GM04504 (cell line): ENCODE measurements at places on chromosomes 2 and 18.

- DNase-seq, result no peak
These were observed 61.3 kb downstream of the UGP2 start for GRCh38 chr2:63903003-63903402.

GRCh38 chr18:74503137-74503536, 7.0 kb downstream of the CNDP2 start:
- no peak for DNase-seq

DNA sequence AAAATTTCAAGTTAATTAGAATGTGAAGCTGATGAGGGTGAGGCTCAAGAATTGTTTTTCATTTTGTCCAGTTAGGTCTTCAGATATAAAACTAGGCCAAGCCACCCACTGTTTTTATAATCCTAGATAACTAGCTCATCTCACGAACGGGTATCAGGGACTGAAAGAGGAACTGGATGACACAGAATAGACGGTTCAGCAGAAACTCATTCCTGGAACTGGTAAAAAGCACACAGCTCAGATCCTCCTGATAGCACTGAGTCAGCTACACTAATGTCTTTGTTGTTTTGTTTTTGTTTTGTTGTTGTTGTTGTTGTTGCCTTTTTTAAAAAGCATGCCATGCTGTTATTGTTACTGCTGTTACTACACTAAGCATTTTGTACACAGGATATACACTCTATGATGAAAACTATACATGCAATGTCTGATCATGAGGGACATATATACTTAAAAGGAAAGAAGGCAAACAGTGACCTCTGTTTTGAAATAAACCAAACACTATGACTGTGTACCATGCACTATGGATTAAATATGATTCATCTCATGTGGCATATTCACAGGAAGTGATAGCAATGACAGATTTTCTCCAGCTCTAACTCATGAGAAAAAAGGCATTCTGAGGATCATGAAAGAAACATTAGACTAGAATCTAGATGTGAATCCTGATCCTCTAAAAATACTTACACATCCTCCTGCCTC, 437.6 kb downstream of the NCKAP5 start:
- peak; percentile 4 for DNase-seq

DNA sequence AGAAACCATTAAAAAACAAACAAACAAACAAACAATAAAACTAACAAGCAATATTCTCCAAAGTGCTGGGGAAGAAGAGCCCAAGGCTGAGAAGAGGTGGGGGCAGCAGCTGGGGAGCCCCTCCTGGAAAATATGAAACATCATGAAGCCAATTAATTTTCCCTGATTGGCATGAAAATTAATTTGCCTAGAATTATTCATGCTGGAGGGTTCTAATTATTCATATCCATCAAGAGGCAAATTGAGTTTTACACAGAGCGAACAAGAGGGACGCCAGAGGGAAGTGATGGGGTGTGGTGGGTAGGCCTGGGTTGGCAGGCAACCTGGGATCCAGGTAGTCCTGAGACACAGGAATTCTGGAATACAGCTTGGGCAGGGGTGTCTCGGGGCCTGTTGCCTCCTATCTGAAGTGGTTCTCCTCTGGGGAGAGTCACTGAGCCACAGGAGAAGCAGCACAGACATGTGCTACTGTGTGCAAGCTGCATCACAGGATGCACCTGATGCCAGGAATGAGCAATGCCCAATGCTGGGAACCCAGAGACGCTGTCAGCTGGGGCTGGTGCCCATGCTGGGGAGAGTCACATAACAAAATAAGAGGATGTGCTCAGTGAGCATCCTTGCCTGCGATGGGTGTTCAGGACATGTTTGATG, 100.5 kb downstream of the TEX51 start:
- DNase-seq, result no peak

DNA sequence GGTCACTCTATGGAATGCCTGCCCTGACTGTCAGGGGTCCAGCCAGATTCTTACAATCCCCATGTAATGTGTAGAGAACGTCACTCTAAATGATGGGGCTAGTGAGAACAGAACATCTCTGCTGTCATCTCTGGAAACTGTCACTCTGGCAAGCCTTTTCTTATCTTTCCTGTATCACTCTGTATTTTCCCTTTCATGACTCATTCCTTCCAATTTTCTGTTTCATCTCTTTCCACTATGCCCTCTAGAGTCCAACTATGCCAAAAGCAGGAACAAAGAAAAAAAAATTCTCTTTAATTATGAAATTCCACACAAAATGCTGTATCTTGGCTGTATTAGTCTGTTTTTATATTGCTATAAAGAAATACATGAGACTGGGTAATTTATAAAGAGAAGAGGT, 608.8 kb downstream of the ADCYAP1 start:
- no peak for DNase-seq

DNA sequence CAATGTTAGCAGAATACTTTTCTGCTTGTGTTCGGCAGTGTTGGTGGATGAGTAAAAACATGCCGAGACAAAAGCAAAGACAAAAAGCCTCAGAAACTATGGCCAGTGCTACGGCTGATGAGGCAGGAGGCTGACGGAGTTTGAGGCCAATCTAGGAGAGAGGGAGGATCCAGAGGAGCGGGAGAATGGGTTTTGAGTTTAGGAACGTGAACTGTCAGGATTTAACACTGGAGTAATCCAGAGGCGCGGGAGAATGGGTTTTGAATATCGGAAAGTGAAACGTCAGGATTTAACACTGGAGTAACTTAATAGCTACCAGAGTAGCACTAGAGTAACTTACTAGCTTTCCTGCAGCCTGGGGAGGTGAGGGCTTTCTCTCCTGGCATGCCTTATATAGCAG, 37.4 kb downstream of the LYPD6B start:
- DNase-seq, result no peak

- no peak for DNase-seq
These were observed 81.5 kb downstream of the SEMA4F start for GRCh38 chr2:74735564-74735963.

DNA sequence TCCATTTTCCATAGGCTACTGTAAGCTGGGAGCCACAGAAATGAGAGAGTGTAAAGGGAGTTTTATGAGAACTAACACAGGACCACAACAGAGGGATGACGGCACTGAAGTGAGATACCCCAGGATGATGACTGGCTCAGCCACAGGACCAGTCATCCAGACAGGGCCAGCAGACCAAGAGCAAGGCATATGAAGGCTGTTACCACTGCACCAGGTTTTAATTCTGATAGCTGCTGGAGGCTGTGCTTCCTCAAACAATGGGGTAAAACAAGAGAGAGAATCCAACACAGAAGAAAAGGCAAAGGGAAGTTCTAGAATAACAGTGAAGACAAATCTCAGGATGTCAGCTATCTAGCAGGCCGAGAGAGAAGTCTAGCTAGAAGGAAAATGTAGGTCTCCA, 94.9 kb downstream of the BCL2 start:
- DNase-seq, result no peak

DNA sequence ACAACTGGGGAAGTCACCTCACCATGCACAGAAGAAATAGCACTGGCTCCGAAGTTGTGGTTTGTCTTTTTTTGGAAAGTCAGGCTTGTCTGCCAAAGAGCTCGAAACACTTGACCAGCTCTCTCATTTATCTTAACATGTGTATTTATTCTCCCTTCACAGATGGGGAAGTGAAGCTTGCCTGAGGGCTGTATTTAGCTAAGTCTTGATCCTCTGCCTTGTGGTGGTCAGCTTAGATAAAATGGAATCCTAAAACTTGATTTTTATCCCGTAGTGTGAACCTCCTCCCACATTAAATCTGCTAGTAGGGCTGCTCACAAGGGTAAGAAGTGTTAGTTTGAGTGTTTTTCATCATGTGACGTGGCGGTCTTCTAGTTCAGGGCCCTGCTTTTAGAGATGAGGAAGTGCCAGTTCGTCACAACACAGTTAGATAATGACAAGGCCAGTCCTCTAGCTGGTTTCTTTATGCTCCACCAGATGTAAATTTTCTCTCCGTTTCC, 89.7 kb downstream of the TMEM247 start:
- DNase-seq, result no peak

GRCh38 chr2:178219247-178219646, 24.9 kb downstream of the OSBPL6 start:
- no peak for DNase-seq

GRCh38 chr2:66283787-66284186, 151.1 kb upstream of the MEIS1 start:
- no peak for DNase-seq

GRCh38 chr2:128820452-128820851, 501.8 kb upstream of the HS6ST1 start:
- no peak for DNase-seq

- no peak for DNase-seq
These were observed 157.0 kb upstream of the NDUFV2 start for GRCh38 chr18:8945514-8945913.

- no peak for DNase-seq
These were observed 70.6 kb upstream of the TMEM178A start for GRCh38 chr2:39595116-39595515.
